Brain microvascular endothelial cell (primary cell): ENCODE measurements at places on chromosomes 5 and 9.

- DNase-seq: peak; percentile 45
These were observed 57.9 kb downstream of the OSTF1 start for GRCh38 chr9:75146229-75146628.

DNA sequence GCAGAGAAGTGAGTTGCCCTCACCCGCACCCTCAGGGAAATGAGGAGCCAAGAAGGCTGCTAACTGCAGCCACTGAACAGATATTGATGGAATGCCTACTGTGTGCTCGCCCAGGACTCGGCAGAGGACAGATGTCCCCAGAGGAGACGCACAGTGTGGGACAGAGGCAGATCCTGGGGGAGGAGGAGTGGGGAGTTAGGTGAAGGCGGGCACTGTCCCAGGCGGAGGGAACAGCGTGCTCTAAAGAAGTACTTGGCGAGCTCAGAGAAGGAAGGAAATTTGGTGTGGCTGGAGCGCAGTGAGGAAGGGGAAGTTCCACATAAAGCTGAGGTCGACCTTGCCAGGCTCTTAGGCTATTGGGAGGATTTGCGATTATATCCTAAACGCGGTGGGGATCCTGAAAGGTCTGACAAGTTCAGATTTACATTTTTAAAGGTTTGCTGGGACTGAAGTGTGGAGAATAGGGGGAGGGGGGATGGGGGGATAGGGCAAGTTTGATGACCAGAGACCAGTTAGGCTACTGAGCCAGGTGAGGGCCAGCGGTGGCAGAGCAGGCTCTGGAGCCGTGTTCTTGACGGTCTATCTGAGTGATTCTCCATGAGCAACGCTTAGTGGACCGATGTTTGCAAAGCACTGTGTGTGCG is 23.6 kb upstream of the CERCAM start:
- DNase-seq: no peak

- DNase-seq: no peak
These were observed 414.5 kb upstream of the ADAMTSL1 start for GRCh38 chr9:18059447-18059846.

DNA sequence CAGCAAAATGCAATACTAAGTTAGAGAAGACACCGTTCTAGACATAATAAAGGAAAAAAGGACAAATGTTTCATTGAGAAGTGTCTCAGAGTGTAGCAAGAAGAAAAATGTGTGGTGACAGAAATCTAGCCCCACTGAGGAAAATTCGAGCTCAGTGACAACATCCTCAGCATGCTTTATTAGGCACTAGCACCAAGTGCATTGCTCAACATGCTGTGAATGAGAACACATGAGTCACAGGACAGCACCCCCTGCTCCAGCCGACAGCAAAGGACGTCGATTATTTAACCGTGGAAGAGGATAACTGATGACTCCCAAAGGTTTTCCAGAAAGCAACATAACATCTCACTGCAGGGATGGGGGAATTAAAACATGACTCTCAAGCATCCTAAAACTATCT is 182.7 kb downstream of the GNAQ start:
- peak; percentile 90 for DNase-seq

DNA sequence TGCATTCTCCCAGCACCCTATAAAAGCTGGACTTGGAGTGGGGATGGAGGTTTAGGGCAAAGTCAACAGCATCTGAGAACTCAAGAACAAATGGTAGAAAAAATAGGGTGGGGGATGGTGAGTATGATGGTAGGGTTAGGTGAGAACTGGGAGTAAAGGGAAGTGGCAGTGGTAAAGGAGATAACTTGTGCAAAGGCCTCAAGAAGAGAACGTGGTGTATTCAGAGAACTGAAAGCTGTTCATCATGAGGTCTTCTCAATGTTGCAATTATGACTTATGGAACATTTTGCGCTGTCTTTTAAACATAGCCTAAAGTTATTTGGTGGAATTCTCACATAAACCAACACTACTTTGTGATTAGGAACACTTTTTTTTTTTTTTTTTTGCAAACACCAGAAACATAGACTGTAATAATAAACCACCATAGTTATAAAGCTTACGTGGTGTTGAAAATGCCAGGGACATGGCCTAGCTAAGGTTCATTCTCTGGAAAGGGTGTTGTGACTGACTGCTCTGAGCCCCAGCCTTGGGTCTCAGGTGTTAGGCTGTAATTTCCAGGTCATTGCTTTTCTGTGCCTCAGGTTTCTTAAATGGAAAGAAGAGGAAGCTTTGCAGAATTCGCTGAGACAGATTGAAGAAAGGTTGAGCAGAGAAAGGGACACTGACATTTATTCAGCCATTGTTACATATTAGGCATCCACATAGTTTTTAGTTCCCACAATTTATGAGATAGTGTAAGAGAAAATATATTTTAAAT is 19.2 kb upstream of the TXNDC8 start:
- no peak for DNase-seq

DNA sequence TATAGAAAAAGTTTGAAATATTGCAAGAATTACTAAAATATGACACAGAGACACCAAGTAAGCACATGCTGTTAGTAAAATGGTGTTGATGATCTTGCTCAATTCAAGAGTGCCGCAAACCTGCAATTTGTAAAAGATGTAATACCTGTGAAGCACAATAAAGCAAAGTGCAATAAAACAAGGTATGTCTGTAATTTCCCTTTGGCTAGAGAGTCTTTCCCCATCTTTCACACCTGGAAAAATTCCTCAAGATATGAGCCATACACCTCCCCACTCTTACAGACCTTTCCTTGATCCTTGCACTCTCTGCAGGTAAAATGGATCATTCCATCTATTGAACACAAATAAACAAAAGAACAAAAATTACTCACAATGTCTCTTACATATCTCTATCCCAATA is 597.8 kb downstream of the EFNA5 start:
- DNase-seq: no peak

DNA sequence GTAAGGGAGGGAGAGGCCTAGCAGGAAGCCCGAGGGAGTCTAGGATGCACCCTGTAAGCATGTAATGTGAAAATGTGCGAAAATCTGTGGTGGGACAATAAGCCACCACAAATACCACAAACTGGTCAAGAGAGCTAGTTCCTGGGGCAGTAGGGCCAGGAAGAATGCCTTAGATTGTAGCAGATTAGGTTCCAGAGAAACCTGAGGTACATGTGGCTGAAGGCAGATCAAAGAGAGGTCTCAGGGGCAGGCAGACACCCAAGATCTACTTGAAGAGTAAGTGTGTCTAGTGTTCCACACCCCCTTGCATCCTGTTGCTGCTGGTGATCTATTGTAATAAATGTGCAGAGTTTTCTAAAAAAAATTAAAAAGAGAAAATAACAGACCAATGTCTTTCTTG is 1677.3 kb upstream of the CDH6 start:
- no peak for DNase-seq

DNA sequence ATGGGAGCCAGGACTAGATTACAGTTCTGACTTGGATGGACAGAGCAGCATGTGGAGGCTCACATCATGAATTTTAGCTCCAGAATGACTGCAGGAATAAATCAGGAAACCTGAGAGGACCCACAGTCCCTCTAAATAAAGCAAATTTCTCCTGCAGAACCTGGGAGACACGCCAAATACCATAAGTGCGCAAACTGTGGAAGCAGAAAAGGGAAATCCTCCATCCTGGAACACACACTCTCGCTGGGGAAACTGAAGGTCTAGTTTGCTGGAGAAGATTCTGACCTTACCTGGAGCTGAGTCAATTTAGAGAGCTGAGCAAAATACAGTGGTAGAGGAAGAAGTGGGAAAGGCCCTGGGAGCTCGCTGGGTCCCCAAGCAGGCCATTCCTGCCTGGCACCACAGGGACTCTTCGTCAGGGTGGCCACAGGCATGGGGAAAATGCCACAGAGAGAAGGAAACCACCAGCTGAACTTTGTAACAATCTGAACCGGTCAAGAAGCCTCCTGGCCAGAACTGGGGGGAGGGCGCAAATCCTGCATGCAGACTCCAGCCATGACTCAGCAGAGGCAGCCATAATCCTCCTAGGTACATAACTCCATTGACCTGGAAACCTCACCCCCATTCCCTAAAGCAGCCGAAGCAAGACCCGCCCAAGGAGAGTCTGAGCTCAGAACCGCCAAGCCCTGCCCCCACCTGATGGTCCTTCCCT is 390.9 kb downstream of the LRRC70 start:
- no peak for DNase-seq

- DNase-seq: peak; percentile 84
These were observed 33.3 kb upstream of the SLCO6A1 start for GRCh38 chr5:102532123-102532522.

DNA sequence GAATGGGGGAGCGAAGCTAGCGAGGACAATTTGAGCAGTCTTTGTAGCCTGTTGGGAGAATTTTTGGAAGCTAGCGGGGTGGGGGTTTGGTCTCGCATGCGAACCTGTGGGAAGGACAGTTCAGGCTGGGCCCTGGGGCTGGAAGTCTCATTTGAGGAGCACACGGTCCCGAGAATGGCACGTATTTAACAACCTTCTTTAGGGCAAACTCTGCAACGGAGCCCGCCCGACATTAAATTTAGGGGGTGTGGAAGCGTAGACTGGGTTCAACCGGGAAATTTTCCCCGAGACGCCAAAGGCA is 35.2 kb upstream of the NFIB start:
- DNase-seq: no peak

- DNase-seq: no peak
These were observed 66.4 kb upstream of the COL15A1 start for GRCh38 chr9:98877311-98877710.

GRCh38 chr5:14236757-14237156 is 93.6 kb downstream of the TRIO start:
- no peak for DNase-seq

DNA sequence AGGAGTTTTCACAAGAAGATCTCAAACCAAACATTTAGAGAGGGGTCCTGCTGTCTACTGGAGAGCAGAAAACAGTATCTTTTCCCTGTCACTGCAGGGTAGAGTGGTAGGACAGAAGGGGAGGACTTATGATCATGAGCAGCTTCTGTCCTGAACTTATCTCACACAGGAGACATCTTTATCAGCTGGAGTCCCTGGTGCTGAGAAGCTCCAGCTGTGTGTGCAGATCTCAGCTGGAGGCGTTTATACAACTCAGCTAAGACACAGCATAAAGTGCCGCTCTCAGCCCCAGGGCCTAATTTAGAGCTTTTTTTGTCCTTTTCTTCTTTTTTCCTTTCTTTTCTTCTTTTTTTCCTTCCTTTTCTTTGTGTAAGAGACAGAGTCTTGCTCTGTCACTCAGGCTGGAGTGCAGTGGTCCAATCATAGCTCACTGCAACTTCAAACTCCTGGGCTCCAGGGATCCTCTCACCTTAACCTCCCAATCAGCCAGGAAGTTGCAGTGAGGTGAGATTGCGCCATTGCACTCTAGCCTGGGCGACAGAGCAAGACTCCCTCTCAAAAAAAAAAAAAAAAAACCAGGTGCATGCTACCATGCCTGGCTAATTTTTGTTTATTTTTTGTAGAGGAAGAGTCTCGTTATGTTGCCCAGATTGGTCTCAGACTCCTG is 31.9 kb downstream of the CCDC125 start:
- no peak for DNase-seq
